RWPE2 (cell line): ENCODE measurements at places on chromosomes 13 and 19.
A peak's percentile ranks its signal among the peaks of the same experiment; 100 is the strongest.

- DNase-seq: no peak
Observed at GRCh38 chr19:58477871-58478270, 1.7 kb downstream of the ZNF446 start.

GRCh38 chr13:21739771-21740170, 68.9 kb downstream of the FGF9 start:
- DNase-seq: no peak

GRCh38 chr13:20264271-20265018, 32.3 kb upstream of the GJB6 start:
- no peak for DNase-seq

DNA sequence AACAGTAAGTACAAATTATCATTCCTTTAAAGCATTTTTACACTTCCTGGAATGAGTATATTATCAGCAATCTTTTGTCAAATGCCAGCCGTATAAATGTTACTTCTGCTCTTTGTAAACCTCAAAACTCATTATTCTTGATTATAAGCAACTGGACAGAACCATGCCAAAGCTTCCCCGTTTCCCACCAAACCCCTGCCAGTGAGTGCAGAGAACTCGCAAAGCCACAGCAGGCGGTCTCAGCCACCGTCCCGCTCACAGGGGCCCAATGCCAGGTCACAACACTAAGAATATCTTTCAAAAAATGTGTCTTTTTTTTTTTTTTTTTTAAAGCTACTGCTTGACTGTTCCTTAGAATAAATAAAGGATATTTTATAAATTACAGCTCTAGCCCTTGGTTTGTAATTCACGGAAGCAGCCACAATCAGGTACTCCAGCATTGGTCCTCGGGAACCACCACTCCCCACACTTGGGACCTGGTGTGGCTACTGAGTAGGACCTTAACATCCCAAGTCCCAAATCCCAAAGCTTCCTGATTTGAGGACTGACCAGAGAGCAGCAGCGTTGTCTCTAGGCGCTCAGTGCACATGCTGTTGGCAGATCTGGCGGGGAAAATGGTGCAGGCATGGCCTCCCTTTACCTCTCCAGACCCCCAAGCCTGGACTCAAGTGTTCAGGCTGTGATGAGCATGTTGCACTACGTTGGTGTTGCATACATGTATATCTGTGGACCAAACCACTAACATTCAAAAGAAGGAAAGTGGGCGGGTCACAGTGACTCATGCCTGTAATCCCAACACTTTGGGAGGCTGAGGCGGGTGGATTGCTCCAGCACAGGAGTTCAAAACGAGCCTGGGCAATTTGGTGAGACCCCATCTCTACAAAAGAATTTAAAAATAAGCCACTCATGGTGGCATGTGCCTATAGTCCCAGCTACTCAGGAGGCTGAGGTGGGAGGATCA, 19.0 kb downstream of the KCTD15 start:
- peak; percentile 29 for DNase-seq

- DNase-seq: no peak
Observed at GRCh38 chr19:3457528-3458228, 22.6 kb downstream of the SMIM24 start.

- no peak for DNase-seq
Observed at GRCh38 chr13:81207231-81207630, 866.3 kb upstream of the SPRY2 start.

DNA sequence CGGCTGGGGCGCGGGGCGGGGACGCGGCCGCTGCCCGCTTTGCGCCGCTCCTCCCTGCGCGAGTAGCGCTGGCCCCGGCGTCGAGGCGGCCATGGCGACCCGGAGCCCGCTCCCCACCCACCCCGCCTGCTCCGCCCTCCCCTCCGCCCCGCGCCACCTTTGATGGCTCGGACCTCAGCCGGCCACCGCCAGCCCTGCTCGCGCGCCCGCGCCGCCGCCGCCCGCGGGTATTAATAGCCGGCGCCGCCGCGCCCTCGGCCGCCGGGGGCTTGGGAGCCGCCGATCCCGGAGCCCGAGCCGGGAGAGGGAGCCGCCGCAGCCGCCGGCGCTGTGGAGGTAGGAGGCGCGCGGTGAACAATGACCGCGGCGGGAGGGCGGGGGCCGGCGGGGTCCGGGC, 261 bp downstream of the FARP1 start:
- no peak for DNase-seq

DNA sequence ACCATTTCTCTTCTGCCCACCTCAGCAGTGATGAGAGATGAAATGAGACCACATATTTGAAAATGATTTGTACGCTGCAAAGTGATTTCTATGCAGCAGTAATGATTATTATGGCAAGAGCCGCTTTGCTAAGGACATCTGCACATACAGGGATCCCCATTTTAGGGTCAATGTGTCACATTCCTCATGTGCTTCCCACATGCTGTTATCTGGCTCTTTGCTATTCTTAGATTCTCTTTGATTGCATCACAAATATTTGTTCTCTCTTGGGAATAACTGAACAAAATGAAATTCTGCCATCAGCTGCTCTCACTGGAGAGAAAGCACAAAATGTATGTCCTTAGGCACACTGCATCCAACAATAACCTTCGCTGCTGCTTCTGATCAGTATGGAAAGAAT, 209.5 kb upstream of the IPO5 start:
- no peak for DNase-seq

DNA sequence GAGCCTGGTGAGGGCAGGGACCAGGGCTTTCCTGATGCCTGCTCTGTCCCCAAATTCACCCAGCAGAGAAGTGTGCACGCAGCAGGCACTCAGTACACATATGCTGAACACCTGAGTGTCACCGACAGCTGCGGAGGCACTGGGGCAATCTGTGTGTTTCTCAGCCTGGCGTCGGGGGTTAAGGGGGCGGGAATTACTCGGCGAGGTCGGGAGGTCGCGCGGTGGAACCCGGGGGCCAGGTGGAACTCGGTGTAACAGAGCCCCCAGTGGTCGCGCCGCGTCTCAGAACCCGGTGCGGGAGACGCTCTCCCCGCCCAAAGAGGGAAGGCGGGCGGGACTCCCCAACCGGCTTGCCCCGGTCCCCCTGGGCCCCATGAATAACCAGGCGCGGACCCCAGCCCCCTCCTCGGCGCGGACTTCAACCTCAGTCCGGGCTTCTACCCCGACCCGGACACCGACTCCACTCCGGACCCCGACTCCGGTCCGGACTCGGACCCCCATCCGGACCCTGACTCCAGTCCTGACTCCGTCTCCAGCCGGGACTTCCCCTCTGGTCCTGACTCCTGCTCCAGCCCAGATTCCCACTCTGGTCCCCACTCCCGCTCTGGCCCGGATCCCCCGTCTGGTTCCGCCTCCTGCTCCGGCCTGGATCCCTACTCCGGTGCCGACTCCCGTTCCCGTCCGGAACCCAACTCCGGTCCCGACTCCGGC, at the start of gene SELENOV:
Gene SELENOV, plus strand, starts transcription at position 300 of the 711 bp plus-strand sequence. Its CDS starts 74 bp downstream, at position 374.
- DNase-seq: no peak

- DNase-seq: peak; percentile 77
Observed at GRCh38 chr13:31982540-31982939, 49.0 kb upstream of the FRY start.

DNA sequence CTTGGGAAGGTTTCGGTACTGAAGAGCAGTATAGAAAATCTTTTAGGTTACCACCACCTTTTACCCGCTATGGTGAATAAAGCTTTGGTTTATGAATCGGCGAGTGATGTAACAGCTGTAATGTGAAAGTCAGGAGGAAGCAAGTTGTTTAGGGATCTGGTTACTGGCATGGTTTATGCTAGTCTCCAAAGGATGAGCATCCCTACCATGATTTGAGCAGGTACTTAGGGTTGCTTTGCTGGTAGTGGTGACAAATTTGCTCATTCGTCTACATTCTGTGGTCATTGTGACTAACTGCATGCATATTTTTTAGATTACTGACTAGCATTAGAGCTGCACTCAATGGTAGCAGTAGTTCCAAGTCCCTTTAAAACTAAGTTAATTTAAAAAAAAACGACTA, 104.1 kb downstream of the FRY start:
- no peak for DNase-seq

DNA sequence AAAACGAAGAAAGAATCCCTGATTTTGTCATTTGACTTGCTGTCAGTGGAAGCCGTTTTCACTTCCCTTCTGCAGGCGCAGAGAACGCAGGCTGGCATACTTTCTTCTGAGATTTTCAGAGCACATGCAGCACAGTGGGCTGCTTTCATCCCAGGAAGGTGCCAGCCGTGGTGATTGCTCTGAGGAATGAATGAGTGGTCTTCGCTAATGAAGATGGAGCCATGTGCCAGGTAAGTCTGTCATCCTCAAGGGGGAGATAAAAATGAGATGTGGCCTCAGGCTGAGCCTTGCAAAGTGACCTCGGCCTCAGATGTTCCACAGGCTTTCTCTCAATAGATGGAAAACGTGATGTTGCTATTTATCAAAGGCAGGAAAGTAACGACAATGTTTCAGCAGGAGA, 94.6 kb upstream of the FARP1 start:
- DNase-seq: no peak

DNA sequence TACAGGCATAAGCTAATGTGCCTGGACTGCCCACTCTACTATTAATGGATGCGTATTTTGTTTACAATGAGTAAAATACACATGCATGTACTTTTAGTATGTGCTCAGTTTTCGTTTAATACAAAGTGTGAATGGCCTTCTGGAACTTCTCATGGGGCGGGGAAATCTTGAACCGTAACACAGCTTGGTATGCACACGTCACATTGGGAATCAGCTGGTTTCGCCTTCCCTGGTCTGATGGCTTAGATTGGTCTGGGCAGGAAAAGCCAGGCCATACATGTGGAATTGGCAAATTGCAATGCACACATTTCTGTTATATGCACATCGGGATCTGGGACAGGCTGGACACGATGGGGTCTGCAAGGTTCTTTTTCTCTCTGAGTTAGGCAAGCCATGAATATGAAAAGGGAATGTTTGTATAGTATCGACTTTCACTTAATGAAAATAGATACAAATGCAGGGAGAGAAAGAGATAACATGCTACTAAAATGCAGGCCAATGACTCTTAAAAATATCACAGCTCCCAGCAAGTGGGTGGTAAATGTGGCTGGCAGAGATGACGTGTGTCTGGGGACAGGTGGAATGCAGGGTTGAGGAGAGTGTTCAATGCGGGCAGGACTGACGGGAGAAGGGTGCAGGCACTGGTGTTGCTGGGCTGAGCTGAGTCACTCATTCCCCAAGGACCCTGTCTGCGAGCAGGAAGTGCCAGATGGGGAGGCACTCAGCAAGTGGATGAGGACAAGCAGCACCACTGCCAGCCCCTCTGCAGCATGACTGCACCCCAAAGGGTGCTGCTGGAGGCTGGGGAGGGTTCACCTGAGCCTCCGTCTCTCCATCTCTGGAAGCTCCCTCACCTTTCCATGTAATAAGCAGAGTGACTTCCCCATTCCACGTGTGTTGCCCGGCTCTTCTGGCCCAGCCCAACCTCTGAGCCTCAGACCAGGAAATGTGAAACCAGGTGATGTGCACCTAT, 204.0 kb upstream of the GPR12 start:
- DNase-seq: no peak

GRCh38 chr19:39507715-39508364, 7.1 kb upstream of the SELENOV start:
- DNase-seq: no peak

DNA sequence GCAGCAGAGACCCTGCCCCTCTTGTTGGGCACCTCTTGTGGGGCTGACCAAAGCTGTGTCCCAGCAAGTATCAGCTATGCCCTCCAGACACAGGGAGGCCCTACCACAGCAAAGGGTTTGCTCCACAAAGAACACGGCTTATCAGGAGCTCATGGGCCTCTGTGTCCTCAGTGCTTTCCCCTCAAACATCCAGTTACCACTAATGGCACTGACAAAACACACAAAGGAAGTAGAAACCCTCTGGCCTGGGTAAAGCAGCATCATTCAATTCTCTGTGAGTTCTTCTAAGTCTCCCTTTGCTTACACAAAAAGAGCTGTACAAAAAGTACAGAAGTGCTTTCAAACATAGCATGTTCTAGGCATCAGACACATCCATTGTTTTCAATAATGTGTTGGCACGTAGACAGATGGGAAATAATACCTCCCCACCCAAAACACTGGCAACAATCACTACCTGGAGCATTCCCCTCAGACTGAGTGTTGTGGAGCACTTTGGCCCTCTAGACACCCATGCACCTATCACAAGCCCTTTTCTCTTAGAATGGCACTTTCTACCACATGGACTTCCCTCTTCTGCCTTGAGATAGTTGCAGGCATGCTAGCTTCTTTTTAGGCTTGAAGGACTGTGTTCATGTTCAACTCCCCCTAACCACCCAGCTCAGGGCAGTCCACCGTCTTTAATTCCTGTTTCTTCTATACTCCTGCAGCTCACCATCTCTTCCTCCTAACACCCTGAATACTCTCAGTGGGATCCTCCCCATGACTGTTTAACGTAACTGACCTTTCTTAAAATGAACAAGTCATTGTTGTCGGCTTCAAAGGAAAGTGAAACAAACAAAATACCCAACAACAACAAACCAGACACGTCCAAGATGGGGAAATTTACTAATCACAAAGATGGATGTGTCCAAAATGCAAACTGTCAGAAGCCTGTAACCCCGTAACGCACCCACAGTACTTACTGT, 43.5 kb downstream of the ATP7B start:
- no peak for DNase-seq

- DNase-seq: no peak
Observed at GRCh38 chr19:15421721-15422260, 3.0 kb upstream of the AKAP8L start.

GRCh38 chr13:108056278-108056677, 159.1 kb downstream of the LIG4 start:
- DNase-seq: no peak

DNA sequence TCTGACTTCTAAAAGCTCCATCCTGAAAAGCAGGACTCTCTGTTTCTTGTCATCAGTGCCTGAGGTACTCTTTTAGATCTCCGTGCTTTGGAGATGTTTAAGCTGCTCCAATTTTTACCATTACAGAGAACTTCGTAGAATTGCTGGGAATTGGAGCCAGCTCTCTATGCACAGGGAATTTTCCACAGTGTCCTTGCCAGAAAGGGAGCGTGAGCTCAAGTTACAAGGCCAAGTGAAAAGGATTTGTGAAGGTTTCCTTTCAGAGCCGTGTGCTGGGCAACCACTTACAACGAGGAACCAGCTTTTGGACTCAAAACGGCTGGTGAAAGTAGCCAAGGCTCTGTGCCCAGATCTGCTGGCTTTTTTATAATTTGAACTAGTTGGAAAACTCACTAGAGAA, 82.6 kb downstream of the NUFIP1 start:
- no peak for DNase-seq

DNA sequence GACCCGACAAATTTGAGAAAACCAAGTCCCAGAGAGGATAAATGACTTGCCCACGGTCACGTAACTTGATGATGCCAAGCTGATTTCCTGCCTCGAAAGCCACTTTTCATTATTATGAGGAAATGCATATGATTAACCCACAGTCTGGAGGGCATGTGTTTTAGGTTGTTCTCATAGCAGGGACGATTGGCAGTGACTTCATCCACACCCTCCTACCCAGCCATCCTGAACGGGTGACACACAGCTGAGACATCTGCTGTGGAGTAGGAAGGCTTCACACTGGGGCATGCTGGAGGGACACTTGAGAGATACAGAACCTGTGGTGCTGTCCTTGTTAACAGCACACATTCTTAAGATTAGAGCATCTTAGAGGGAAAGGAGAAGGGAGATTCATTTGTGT, 65.4 kb upstream of the WDFY2 start:
- no peak for DNase-seq

GRCh38 chr13:59363947-59364346, 799.8 kb downstream of the DIAPH3 start:
- no peak for DNase-seq
